ENCODE measurements at places on chromosomes 2 and 18.

GRCh38 chr2:179302764-179303571 is 38.3 kb upstream of the SESTD1 start:
- DNase-seq = no peak

- no peak for DNase-seq
These were observed 259.2 kb downstream of the SLC4A3 start for GRCh38 chr2:219886615-219887014.

GRCh38 chr18:32048507-32049091 is 30.0 kb downstream of the RNF125 start:
- DNase-seq = no peak

DNA sequence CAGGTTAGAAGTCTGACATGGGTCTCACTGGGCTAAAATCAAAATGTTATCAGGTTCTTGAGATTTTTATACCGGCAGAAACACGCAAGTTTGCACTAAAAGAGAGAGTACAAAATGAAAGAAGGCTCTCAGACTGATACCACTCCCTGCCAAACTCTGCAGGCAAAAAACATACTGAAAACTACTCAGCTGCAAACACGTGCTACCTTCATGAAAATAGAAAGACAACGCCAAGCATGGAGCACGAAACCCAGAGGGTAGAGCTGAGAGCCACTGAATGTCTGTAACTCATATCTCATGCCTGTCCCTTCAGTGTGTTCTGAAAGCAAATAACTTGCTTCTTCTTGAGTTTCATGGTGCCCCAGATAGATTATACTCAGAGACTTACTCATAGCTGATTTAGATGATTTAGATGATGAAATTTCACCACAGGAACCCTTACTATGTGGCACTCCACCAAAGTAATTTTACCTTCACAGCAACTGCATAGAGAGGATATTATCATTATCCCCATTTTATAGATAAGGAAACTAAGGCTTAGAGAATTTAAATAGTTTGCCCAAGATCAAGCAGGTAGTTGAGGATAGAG is 313.0 kb upstream of the SLC39A10 start:
- DNase-seq = no peak

- no peak for DNase-seq
These were observed 145.6 kb upstream of the NCK2 start for GRCh38 chr2:105598829-105599698.

DNA sequence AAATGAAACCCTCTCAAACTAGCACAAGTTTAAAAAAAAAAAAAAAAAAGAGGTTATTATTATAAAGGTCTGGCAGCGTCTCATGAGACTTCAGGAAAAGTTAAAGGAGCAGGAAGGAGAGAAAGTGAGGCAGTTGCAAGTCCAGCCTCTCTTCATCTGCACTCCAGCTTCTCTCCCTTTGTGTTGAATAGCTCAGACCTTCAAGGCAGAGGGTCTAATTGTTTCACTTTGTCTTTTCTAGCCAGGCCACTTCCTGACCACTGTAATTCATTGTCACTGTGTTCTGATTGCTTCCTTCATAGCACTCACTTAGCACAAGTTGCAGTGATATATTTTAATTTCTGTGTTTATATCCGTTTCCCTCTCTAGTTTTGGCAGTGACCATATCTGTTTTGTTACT is 99.9 kb downstream of the SPATS2L start:
- no peak for DNase-seq

DNA sequence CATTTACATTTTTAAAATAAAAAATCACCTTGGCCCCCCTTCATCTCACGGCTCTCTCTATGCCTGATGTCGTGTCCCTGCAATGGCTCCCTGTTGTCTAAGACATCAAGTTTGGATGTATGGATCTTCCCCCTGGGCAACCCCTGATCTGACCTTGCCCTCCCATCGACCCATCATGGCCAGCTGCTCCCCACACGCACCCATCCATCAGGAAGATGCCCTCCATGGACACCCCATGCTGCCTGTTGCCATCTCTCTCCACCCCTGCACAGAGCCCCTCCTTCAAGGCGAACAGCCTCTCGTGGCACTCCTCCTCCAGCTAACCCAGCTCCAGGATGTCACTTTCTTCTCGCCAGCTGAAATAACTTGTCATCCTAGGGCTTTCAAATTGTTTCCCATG is 59.5 kb downstream of the DPYSL5 start:
- no peak for DNase-seq

DNA sequence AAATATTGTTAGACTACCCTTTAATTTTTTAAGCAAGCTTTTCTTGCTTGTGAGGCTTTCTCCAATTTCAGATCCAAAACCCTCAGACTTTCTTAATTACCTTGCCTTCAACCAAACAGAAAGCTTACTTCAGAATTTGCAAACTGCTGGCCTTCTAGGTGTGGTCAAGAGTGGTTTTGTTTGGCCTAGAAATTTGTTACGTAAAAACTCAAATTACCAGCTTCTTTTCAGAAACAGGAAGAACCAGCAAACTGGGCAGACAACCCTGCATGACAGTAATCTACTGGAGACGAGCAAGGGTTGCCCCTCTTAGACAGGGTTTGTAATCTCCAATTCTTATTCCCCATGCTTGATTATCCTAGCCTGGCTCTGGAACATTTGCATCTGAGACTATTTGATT is 27.1 kb downstream of the SRBD1 start:
- no peak for DNase-seq

DNA sequence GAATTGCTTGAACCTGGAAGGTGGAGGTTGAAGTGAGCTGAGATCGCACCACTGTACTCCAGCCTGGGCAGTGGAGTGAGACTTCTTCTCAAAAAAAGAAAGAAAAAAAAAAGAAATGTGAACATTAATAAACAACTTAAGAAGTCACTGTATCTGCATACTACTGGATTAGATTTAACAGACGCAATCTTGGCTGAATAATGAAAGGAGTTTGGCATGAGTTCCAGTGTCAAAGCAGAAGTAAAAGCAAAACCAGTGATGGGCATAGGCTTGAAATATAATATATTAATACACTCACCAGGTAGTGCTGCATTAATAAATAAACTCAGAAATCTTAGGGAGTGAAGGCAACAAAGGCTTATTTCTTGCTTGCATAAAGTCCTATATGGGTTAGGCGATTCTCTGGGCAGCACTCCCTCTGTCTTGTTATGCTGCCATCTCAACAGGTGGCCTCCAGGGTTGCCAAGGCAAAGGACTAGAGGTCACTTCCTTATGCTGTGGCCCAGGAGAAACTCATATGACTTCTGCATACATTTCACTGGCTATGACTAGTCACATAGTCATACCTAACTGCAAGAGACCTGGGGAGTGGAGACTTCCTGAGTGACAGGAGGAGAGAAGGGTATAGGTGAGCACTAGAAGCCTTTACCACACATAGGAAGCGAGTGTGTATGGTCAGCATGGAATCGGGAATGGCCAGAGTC is 296.2 kb upstream of the SPRED2 start:
- no peak for DNase-seq

- DNase-seq = peak; percentile 50
These were observed 797 bp downstream of the CTIF start for GRCh38 chr18:48539406-48540250.

DNA sequence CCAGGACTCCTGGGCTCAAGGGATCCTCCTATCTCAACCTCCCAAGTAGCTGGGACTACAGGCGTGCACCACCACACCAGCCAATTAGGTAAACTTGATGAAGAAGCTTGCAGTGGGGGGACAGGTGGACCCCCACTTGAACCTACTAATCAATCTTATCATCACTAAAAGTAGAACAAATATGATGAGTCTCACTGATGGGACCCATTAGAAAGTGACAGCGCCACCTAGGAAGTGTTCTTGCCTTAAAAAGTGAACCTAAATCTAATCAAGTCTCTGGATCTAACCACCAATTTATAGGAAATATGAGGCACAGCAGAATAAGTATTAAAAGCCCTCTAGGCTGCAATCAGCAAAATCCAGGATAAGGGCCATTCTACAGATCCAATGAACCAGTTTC is 79.2 kb downstream of the BIN1 start:
- DNase-seq = no peak

DNA sequence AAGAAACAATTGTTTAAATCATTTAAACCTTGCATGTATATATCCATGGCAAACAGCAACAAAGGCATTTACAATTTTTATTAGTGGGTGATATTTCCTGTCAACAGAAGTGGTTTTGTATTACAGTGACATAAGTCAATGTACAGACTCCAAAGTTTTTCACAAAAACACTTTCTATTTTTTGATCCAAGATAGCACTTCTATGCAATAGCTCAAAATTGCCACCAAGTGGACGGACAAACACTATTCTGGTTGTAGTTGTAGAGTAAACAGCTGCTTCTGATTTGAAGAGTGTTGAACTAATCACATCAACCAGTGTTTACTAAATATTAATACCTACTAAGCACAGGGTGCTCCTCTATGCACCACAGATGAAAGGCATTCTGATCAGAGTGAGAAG is 421.4 kb downstream of the NCKAP5 start:
- no peak for DNase-seq

DNA sequence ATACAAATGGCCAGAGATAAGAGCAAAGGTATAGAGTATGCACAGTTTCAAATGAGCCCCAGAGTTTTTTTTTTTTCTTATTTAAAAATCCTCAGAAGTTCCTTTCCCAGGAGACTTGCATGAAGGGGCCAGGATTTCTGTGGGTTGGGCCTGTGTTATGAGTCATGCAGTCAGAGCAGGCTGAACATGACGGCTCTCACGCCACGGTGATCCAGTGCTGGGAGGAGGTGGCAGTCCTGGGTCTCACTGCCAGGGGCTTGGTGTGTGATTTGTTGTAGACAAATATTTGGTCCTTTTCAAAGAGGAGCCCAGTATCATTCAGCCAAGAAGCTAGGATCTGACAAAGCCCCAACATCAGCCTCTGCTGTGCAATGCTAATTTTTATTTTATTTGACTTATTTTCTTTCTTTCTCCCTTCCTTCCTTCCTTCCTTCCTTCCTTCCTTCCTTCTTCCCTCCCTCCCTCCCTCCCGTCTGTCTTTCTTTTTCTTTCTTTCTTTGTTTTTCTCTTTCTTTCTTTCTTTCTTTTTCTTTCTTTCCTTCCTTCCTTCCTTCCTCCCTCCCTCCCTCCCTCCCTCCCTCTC is 10.4 kb upstream of the KCNE4 start:
- no peak for DNase-seq

DNA sequence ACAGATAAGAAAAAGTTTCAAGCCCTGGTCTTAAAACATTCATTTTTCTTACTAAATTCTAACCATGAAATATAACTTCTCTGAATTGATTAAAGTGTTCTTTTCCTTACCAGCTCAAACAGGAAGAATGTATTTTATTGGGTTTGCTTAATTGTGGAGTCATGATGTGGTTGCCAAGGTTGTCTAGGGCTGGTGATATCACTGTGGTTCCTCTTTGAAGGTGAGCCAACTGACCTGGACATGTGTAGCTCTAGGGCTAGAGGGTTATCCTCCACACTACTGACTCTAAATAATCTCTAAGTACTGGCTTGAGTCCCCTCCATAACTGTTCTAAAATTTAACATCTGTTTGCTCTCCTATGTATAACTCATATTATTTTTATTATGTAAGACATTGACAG is 529.6 kb downstream of the PIK3C3 start:
- DNase-seq = no peak

DNA sequence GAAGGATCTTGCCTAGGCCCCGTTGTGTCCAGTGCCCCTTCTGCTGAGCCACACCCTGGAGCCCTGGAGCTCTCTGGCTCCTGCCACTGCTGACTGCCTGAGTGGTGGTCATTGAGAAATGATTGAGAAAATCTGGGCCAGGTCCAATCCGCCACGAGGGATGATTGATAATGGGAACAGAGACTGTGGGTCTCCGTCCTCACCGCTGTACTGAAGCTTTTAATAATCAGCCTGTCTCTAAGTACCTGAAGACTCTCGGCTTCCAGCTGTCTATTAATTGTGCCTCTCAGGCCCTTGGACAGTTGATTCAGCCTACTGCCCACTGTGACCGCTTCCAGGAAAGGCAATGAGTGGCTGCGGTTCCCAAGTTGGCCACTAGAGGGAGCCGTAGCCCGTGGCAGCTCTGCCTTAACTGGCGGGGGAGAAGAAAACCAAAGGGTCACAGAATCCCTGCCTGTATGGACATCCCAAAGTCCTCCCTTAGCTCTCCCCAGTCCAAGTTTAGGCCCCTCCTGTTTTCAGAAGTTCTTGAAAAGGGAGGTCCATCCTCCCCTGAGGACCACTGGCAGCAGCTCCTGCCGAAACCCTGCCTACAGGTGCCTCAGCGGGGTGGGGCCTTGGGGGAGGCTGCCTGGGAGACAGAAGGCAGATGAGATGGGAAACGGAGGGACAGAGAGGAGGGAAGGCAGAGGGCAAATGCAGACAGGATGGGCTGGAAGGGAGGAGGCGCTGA is 213.6 kb downstream of the TNS1 start:
- DNase-seq = peak; percentile 96

DNA sequence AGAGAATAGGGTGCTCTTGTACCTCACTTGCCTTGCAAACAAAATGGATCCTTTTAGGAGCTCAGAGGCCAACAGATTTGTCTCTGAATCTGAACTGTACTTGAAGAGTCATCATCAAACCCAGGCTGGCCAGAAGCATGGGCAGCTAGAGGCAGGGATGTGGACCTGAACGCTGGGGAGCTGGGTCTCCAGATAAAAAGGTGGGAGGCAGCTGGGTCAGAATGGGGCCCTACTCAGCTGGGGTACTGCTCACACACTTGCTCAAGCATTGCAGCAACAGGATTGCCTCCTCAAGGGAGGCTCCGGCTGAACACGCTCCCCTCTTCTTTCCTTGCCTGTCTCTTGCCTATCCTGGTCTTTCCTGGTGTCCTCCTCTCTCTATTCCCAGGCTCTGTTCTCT is 57.3 kb upstream of the SIX3 start:
- DNase-seq = no peak

DNA sequence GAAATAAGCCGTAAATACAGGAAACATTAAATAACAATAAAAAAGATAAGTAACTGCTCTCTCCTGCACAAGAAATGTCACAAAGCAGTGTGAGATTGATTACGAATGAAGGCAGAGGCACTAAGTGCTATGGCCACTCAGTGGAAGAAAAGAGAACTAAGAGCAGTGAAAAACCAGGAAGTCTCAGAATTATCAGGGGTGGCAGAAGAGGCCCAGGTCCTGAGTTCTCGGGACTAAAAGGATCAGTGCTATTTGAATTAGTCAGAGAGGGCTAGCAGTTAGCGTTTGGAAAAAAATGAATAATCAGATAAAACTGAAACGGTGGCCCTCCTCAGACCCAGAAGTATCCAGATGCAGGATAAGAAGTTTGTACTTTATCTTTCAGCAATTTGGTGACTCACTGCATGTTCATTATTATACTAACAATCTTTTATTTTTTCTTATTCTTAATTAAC is 367.1 kb downstream of the ZEB2 start:
- no peak for DNase-seq
